Activated gamma-delta T cell treated with Interleukin-2 at 50 U/mL for 16 hours (primary cell): ENCODE measurements at places on chromosomes 5 and 9.

DNA sequence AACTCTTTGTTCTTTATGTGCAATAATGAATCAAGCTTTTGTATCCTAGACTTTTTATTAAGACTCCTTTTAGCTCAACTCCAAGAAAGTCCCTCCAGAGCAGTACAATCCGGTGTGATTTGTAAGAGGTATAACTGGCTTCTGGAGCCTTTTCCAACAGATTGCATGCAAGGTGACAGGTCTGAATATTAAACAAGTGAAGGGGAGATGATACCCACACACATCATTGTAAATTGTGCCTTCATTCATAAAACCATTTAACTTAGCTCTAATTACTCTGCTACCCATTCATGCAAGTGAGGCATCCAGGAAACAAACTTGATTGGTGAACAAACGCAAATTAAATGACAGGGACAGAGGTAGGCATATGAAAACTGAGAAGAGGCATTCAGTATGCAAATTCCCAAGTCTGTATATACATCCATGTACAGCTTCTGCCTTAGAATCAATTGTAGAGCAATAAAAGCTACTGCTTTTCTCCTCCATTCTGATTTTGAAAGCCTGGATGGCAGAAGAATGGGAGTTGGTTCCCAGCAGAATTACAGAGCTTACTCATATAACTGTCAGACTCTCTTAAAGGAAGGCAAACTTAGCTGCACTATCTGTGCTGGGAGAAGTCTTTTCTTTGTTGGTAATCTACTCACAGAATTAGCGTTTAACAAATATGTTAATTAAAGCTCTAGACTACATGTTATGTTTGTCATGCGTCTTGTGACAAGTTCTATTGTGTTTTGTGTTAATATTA is 261.0 kb upstream of the CDH6 start:
- DNase-seq, result no peak

DNA sequence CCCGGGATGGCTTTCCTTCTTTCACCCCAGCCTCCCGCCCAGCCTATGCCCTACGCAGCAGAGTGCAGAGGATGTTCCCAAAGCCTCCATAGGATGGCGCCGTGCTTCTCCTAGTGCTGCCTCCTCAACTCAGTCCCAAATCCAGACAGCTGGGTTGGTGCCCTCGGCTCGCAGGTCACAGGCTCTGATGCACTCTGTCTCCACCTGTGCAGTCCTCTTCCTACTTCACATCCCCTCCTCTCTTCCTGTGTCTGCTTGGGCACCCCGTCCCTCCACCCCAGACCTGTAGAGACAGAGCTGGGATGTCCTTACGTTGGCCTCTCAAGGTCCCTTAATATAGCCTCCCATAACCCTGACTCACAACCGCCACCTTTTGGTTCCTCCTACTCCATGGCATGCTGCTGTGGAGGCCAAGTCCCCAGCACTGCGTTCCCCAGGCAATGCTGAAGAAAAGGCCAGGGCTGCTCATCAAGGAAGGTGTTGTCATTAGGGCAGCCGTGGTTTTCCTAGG is 314.4 kb downstream of the GADD45G start:
- DNase-seq, result no peak

GRCh38 chr9:28956116-28956880 is 1383.0 kb upstream of the C9orf72 start:
- DNase-seq, result no peak

DNA sequence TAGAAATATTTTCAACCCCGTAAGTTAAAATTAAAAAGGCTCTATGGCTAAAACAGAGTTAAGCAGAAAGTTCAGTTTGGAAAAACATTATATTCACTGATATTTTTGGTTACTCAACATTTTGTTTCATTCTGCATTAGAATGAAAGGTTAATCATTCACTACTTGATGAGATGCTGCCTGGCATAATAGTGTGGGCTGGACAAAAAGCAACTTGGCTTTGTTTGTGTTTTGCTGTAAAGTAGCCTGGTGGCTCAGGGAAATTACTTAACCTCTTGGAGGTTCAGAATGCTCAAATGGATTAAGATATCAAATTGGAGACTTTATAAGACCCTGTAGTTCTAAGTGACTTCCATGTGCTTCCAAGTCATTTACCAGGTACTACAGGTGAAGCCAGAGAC is 367.4 kb upstream of the TRPC7 start:
- DNase-seq, result no peak

- no peak for DNase-seq
These were observed 27.5 kb upstream of the HAND1 start for GRCh38 chr5:154505567-154505966.

DNA sequence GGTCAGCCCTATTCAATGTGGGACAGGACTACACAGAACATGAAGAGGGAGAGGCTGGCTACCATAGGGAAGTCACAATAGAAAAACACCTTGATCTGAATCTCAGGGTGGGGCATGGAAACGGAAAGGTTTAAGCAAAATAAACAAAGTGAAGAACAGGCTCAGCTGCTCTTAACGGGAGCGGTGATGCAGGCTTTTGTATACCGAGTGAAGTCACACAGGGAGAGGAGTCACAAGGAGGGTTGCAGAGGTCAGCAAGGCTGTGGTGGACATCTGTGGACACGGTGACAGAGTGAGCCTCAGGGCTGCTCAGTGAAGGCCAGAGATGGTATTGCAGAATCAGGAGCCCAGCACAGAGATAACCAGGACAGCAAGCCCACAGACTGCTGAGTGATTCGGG is 30.6 kb upstream of the SEMA4D start:
- no peak for DNase-seq

DNA sequence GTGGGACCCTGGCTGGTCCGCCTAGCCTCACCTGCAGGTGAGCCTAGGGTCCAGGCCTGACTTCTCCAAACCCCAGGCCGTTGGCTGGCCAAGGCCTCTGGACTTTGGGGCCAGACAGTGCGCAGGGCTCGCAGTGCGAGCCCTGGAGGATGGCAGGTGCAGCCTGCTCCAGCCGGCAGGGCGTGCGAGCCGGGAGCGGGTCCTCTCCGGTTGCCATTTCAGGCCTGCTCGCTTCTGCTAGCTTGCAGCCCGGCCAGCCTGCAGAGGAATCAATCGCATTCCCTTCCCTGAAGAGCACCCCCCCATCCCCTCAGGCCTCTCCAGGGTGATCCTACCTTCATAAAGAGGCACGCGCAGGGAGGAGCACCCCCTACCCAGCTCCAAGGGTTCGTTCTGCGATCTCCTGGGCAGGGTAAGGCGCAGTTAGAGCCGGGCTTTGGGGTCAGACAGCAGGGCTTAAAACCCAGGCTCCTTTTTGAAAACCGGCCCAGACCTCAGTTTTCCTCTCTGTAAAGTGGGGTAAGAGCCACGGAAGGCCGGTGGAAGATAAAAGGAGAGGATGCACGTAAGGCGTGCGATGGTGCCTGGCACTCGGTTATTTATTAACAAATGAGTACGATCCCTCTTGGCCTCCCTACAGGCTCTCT is 6.2 kb downstream of the BARHL1 start:
- DNase-seq, result no peak

DNA sequence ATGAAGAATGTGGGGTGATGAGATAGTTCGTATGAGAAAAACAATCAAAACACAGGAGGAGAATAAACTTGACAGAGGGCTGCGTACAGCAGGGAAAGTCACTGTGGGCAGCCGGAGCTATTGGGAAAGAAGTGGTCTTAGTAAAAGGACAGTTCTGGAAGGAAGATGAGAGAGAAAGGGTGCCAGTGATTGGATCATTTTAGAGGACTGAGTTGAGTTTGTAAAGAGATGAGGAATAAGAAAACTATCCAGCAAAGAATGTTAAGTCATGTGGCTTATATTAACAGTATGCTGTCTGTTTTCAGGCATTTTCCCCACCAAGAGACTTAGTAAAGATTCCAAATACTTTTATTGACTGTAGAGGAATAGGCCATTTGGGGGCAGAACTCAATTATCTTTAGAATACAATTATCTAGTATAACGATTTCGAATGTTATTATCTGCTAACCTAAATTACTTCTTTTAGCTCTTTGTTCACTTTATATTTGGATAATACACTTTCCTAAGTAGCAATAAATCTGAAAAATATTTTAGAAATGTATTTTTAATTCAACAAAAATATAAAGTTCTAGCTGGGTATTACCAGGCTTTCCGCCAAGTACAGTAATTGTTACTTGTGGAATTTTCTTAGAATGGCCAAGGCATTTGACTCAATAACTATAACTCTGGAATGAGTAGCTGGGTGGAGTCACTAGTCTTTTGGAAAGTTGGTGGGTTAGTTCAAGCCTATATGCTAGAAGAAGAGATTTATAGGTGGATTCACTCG is 15.5 kb upstream of the LOX start:
- DNase-seq, result no peak

DNA sequence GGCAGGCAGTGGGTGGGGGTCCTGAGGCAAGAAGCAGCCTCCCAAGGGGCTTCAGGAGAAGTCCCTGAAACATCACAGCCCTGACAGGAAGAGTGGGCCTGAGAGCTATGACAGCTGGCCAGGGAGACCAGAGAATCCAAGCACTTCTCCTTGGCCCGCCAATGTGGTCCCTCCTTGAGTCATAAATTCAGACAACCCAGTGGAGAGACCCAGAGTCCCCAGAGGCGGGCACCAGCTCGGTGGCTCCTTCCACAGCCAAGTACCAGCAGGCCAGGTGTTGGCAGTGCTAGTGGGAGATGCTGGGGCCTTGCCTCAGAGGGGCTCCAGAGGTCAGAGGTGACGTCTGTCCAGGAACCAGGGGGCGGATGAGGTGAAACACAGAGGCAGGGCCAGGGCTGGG is 1.6 kb upstream of the DOK3 start:
- DNase-seq, result no peak

DNA sequence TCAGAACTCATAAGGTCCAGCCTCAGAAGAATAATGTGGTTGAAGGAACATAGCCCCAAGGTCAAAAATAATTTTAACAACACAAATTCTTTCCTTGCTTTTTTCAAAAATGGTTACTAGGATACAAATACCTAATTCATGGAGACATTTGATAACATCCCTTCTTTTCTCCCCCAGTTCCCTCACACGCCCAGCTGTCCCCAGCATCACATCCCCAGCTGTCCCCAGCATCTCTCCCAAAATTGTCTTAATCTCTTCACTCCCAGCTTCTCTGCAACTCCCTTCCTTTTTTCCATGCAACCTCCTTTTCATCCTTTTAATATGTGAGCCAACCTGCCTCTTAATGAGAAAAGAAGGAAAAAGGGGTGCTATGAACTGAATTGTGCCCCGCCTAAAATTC is 77.8 kb downstream of the FSTL4 start:
- DNase-seq, result no peak

DNA sequence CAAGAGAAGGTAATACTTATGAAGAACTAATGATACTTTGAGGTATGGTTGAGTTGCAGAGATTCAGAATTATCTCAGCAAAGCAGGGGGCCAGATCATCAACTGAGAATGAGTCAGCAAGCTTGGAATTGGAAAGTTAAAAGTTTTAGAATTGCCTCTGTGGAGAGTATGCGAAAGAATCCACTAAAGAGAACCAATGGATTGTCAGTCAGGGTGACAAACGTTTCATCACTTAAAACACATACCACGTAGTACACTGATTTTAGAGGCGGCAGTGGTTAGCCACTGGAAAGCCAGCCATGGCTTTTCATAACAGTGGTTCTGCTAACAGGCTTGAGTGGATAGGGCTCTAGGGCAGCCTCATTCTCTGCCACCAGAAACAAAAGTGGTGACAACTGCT is 30.7 kb downstream of the AOPEP start:
- no peak for DNase-seq

GRCh38 chr9:21589344-21590056 is 107.4 kb upstream of the IFNE start:
- DNase-seq, result no peak
